Activated naive CD8-positive, alpha-beta T cell treated with anti-CD3 and anti-CD28 coated beads for 36 hours (primary cell): ENCODE measurements at places on chromosomes 12 and 14.

DNA sequence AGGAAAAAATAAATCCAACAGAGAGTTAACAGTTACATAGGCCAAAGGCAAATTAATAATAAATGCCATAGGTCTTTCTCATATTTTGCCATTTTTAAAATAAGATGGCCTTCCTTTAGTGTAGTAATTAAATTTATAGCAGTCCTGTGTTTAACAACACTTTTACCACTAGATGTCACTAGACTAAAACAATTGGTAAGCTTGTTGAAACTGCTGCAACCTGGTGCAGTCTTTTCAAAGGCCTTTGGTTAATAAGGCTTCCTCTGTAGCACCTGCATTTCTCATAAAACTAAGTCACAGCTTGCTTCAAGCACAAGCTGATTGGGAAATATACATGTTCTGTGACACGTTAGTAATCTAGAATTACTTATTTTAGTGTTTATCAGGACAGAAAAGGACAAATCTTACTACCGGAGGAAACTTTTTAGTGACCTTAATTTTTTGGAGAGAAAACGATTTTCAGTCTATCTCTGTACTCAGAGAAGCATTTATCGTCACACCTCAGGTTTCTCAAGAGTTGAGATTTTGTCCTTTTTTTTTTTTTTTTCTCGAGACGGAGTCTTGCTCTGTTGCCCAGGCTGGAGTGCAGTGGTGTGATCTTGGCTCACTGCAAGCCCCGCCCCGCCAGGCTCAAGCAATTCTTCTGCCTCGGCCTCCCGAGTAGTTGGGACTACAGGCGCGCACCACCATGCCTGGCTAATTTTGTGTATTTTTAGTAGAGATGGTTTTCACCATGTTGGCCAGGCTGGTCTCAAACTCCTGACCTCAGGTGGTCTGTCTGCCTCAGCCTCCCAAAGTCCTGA is 20.0 kb downstream of the BORCS5 start:
- DNase-seq = no peak

GRCh38 chr12:132435486-132436187 is 54.3 kb upstream of the FBRSL1 start:
- no peak for DNase-seq

DNA sequence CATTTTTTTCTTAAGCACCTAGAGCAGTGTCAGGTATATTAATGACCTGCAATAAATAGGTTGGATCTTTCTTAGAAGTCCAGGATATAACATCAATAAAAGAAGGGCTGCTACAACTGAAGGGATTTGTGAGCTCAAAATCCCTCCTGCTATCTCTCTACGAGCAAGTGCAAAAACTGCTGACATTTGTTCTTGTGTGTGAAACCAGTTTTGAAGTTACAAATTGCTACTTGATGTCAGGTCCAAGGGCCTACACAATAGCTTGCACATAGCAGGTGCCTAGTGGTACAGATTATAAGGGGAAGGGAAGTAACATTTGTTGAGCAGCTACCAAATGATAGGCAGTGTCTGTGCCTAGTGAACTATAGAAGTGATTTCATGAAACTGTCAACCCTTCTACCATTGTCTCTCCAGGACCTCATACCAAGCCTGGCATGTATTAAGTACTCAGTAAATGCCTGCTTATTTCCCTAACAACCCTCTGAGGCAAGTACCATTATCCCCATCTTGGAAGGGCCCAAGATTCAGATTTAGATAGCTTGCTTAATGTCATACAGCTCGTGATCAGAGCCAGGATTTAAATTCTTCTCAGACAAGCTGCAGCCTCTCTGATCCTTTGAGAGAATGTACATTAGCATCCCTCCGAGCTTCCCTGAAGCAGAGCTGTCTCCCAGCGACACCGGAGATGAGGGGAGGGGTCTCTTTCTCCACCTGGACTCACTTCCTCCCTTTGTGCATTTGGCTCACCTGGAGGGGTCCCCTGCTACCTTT is 300.3 kb downstream of the ZFP36L1 start:
- DNase-seq = no peak

- DNase-seq = no peak
These were observed 101.3 kb downstream of the TMX1 start for GRCh38 chr14:51341338-51341737.

GRCh38 chr14:104734051-104734587 is 10.1 kb downstream of the ADSS1 start:
- DNase-seq = no peak

DNA sequence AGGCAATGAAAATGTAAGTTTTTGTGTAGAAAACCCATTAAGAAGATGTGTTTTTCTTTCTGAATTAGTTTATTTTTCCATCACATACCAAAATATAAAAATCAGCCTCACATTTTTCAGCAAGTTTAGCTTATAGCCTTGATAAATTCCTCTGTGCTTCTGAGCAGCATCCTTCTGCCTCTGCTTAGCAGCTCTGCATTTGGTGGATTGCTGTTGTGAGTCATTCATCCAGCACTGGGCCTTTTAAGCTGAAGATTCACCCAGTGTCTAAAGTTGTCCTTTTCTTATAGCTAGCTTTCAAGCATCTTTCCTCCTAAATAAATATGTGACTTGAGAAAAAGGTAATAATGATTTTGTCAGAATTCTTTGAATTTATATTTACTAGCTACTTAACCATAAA is 206.1 kb downstream of the PCNX1 start:
- no peak for DNase-seq

- DNase-seq = no peak
These were observed 64.1 kb downstream of the E2F7 start for GRCh38 chr12:77001276-77001675.

DNA sequence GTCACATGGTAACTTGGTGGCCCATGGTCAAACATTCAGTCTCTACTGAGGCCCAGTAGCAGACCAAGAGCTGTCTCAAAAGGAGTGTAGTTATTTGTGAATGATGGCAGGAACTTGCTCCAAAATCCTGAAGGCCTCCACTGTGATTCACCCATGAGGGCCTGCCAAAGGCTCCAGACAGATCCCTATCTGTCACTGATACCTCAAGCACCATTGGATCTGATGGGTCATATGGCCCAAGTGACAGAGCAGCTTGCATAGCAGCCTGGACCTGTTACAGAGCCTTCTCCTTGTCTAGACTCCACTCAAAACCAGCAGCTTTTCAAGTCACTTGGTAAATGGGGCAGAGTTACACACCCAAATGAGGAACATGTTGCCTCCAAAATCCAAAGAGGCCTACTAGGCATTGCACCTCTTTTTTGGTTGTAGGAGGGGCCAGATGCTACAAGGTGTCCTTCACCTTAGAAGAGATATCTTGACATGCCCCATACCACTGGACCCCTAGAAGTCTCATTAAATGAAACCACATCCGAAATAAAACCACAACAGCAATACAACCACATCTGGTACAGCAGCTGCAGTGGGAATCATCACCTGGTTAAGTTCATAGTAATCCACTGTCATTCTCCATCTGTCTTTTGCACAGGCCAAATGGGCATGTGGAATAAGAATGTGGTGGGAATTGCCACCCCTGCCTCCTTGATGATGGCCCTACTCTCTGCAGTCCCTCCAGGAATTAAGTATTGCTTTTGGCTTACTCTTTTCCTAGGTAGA is 150.4 kb upstream of the MAX start:
- no peak for DNase-seq

GRCh38 chr14:58639842-58640484 is 2.2 kb downstream of the DACT1 start:
- no peak for DNase-seq

- DNase-seq = no peak
These were observed 75.2 kb downstream of the GPR135 start for GRCh38 chr14:59389936-59390335.

DNA sequence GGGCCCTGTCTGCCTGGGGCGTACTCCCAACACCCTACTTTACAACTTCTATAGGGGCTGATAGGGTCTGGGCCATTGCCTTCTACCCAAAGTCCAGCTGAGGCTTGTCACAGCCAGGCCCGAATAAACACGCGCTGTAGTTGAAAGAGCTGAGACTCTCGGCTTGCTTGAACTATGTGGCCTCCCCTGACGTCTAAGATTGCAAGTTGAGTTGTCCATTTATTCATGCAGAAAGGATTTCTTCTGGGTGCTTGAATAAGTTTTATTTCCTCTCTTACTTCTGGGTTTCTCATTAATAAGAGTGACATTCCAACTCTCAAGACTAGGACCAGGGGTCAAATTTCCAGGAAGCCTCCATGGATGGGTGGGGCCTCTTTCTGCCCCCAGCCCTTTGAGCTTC is 74.4 kb upstream of the VRK1 start:
- DNase-seq = no peak

DNA sequence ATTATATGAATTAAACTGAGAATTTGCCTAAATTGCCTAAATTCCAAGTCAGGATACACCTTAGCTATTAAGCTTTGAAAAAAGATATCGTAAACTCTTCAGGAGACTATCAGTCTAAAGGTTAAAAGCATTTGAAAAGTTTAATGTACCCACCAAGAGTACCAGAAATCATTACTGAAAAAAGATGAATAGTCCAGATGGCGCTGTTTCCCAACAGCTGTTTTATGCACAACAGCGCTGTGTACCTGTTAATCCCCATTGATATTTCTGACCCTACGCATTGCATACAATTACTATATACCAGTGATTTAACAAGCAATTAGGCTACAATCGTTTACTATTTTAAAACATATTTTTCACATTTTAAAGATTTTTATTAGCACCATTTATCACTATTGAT is 185.0 kb downstream of the PLCZ1 start:
- no peak for DNase-seq

DNA sequence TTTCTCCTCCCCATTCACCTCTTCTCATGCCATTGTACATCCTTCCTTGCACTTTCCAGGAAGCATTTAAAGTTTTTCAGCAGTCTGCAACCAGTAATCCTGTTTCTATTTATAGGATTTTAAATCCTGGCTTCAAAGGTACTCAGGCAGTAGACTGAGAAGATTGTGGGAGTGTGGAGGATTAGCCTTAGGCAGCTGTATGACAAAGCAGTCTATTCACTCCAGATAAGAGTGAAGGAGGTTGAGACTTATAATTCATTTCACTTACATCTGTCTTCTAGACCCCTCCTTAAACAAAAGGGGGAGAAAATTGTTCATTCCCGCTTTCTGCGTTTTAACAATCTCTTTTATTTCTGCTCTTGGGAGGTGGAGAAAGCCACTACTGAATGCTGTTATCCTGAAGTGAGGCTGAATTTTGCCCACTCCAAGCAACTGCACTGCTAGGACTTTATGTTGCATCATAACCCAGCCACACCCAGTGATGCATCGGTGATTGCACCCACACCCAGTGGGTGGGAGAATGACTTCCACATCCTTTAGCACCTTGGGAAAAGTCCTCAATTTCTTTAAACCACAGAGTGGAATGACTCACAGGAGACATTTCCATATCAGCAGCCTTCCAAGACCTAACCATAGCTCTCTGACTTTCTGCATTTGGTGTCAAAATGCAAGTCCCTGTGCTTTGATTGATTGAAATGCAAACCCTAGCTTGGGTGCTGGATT is 382.5 kb upstream of the ATP2B1 start:
- DNase-seq = peak; percentile 9

DNA sequence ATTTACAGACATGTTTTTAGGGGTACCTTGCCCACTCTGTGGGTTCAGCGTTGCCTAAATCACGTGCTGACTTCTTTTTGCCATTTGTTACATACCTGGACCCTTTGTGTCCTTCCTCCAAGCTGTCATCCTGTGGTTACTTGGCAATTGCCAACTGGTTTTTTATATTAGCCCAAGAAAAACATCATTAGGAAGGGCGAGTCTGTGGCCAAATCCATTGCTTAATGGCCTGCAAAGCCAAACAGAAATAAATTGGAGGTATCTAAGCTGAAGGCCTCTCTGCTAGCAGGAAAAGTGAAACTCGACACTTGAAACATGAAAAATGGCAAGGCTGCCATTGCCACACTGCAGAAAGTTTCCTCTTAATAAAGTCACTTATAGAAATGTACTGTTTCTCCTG is 190.4 kb downstream of the NUAK1 start:
- DNase-seq = no peak

- no peak for DNase-seq
These were observed 103.8 kb downstream of the CCDC92 start for GRCh38 chr12:123868791-123869190.

DNA sequence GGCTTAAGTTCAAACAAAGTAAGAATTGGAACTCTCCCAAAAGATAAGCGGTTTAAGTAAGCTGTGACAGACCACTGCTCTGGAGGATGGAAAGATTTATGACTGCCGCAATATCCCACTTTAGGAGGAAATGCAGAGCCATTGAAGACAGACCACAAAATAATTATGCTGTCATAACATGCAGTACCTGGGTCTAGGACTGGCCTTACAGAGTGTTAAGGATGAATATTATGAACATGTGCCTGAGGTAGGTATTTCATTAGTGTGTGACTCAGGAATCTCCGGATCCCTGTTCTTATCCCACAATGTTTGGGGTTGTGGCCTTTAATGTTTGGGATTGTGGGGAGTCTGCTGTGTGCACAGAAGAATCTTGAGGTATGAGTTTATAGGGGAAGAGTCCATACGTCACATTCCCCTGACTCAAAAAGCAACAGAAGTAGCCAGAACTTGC is 114.9 kb downstream of the SAMD4A start:
- DNase-seq = no peak

DNA sequence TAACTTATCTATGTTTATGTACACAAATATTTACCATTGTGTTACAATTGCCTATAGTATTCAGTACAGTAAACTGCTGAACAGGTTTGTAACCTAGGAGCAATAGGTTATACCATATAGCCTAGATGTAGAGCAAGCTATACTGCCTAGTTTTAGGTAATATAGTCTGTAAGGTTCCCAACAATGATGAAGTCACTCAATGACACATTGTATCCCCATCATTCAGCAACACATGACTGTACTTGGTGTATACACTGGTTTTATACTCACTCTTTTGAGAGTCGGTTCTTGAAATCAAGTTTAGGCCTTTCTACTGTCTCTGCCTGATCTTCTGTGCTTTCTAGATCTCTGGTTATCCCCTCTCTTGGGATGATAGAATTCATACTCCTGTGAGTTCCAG is 5.5 kb downstream of the RNASE1 start:
- DNase-seq = no peak

DNA sequence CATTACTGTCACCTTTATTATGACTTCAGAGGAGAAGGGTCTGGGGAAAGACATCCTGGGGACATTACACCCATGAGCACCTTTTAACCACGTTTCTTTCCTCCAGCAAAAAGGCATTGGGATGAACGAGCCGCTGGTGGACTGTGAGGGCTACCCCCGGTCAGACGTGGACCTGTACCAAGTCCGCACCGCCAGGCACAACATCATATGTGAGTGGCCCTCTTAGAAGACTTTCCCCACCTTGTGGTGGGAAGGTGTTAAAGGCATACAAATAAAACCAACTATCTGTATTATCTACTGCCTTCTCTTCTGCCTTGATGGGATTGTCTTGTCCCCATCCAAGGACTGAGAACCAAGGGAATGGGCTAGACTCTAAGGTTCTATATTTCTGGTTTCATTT is 6.0 kb downstream of the PSMD9 start:
- no peak for DNase-seq

- no peak for DNase-seq
These were observed 1.1 kb upstream of the WDR89 start for GRCh38 chr14:63642656-63643382.
